NB4 (cell line): ENCODE measurements at places on chromosomes 6 and 20.

DNA sequence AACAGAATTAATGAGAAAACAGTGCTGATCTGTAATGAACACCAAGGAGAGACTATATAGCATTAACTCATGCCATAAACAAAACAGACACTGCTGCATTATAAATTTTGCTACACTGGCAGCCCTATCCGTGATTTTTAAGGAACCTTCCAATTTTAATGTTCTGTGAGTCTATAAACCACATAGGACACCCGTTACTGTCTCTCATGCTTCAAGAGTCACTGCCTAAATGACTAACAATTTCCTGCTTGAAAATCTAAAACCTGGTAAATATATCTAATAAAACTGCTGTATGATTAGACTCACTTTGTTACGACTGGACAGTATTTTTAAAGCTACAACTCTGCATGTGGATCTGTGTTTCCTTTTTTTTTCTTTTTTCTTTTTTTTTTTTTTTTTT is 8.7 kb downstream of the CHD6 start:
- no peak for DNase-seq

DNA sequence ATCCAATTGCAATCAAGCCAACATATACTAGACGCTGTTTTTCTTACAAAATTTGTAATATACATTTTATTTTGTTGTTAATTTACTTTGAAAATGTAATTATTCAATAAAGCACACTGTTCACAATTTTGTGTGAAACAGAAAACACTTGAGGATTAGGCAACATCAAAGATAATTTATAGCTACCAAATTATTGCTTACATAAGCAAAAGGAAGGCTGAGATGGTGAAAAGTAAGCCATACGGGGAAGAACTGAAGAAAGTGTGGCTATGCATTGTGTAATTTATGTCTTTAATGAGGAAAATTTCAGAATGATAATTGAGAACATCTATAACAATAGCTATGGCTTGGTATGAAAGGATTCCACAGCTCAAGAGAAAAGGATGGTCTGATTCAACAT is 192.0 kb downstream of the RNF144B start:
- no peak for DNase-seq

DNA sequence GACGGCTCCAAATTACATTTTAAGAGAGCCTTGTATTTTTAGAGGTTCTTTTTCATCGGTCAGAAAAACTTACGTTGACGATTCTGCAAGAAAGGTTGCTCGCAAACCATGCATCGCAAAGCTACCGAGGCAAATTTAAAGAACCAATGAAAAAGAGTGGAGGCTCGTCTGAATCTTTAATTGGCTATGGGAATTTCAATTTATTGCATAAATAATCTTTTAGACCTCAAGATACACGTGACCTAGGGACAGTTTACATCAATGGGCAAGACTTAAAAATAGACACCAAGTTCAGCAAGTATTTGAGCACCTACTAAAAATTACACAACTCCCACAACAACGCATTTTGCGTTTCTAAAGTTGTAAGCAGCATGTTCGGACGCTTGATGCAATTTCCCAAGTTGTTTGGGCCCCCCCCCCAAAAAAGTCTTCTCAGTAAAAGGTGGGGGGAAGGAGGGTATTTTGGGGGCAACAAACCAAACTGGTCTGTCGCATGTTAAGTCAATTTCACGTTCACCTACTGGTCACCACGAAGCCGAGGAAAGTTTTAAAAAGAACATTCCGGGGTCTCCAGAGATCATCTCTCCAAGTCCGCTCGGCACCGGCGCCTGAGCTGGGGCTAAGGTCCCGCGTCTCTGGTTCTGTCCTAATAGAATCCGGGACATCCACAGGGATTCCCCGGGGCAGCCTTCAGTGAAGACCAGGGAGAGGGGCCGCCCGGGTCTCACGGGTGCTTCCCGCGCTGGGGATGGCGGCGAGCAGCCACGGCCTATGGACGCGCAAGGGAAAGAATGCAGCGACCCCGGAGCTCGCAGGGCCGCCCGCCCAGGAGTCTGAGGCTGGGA is 851 bp downstream of the SNX5 start:
- peak; percentile 69 for DNase-seq

- no peak for DNase-seq
These were observed 139.1 kb downstream of the DLL1 start for GRCh38 chr6:170151804-170152123.

DNA sequence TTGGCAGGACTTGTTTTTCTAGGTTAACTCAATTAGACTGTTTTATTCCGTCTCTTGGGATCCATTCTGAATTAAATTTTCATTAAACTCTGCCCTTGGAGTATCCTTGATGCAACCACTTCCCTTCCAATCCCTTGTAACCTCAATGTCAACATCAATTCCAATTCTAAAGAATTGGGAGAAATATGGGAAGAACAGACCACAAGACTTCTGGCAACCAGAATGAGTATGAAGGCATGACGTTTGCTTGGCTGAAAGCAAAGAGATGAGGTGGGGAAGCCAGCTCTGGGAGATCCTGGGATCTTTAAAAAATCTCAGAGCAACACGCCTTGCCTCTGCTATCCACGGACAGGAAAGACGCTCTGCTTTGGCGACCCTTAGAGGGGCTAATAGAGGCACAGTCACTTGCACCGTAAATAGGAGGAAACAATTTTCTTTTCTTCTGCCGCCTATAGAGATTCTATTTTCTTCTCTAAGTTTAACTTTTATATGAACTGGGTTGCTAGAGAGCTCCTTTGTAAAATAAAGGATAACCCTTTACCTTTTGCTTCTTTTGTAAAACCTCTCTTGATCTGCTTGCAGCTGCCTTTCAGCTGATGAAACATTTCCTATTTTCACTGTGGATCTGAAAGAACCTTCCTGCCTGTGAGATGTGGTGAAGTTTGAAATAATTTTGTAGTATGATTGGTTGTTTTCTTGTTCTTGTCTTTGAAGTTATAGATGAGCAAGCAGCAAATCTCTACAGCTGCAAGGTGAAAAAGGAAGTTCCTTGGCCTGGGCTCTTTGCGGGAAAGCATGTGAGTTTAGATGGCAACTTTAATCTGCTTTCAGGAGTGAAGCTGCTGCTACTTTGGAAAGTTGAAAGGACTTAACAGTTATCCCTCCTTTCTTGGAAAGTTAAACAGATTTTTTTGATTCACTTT is at the start of gene ASIP:
Gene ASIP, plus strand, starts transcription at position 731 of the 923 bp plus-strand sequence. CDS start 18,952 bp downstream, outside the sequence.
- no peak for DNase-seq

DNA sequence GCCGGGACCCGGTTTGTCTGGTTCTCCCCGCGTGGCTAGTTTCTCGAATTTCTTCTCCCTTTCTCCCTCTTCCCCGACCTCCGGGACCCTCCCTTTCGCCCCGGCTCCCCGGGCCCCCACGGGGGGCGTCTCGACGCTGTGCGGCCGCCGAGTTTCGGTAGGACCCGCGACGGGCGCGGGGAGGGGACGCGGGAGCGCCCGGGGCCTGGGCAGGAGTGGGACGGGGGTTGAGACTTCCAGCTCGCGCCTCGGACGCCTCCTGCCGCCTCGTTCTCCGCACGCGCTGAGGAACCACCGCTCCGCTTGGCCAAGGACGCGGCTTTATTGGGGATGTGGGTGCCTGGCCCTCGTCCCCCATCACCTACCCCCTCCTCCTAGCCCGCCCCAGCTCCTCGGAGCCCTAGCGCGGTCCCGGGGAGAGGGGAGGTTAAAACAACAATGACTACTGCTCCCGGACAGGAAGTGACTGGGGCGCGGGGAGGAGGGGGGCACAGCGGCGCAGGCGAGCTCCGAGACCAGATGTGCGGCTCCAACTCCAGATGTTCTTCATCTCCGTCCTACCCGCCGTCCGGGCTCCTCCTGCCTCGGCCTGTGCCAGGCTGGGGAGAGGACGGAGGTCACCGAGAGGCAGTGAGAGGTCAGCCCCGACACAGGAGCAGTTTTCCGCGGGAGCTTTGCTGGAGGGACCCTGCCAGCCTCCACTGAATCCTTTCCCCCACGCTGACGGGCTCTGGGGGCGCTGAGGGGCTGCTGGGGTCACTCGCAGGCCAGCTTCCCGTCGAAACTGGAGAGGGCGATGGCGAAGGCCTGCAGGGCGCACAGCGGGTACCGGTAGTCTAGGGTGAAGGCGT is 917 bp upstream of the TEAD3 start:
- DNase-seq = peak; percentile 91

- no peak for DNase-seq
These were observed 114.1 kb downstream of the SCAF8 start for GRCh38 chr6:154847318-154847717.

- no peak for DNase-seq
These were observed 104.9 kb upstream of the PREP start for GRCh38 chr6:105507811-105508210.

DNA sequence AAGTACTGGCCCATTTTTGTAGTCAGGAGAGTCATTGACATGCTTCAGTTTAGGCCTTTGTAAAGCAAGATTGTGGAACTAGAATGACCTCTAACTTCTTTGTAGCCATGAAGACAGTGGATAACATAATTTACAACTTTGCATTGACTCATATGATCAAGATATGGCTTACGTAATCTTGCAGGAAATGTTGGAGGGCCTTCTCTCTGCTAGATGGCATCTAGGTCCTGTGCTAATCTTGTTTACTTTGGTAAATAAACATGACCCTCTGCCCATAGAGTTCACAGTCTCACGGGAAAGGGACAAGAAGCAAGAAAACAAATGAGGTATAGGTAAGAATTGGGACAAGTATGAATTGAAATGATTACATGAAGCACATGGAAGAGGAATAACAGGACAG is 355.2 kb upstream of the ARID1B start:
- no peak for DNase-seq

DNA sequence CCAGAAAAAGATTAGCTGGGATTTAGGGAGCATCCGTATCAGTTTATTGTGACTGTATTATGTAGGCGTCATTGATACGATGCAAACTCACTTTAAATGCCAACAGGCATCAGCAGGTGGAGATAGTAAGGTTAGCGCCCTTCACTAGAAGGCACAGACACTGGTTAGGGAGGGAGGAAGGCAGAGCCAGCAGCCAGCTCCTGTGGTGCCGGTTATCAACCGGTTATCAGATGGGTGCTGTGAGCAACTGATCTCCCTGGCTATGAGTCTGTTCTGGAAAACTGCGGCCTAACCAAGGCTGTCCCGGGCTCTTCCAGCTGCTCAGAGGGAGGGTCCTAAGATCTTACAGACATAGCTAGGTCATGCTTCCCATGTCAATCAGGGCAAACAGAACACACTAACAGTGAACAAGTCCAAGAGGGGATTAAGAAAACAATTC is 47.5 kb upstream of the CD93 start:
- no peak for DNase-seq

- DNase-seq = no peak
These were observed at the start of gene BTNL2 for GRCh38 chr6:32406857-32407256. TSS of gene BTNL2 (minus strand) at chr6:32407181. CDS start at chr6:32407123, 58 bp downstream.

DNA sequence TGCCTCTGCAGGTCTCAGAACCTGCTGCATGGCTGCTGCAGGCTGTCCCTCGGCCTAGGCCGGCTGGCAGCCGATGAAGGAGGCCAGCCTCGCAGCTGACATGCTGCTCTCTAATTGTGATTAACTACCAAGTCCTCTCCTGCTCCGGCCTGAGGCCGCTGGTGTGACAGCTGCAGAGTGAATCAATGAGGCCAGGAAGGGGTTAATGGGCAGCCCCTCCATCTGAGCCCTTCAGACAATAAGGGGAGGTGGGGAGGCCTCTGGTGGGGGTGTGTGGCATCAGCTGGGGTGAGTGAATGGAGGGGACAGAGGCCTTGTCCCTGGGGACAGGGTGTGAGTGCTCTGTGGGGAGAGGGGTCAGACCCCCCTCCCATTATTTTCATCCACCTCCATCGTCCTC is 34.4 kb downstream of the SLC52A3 start:
- no peak for DNase-seq

DNA sequence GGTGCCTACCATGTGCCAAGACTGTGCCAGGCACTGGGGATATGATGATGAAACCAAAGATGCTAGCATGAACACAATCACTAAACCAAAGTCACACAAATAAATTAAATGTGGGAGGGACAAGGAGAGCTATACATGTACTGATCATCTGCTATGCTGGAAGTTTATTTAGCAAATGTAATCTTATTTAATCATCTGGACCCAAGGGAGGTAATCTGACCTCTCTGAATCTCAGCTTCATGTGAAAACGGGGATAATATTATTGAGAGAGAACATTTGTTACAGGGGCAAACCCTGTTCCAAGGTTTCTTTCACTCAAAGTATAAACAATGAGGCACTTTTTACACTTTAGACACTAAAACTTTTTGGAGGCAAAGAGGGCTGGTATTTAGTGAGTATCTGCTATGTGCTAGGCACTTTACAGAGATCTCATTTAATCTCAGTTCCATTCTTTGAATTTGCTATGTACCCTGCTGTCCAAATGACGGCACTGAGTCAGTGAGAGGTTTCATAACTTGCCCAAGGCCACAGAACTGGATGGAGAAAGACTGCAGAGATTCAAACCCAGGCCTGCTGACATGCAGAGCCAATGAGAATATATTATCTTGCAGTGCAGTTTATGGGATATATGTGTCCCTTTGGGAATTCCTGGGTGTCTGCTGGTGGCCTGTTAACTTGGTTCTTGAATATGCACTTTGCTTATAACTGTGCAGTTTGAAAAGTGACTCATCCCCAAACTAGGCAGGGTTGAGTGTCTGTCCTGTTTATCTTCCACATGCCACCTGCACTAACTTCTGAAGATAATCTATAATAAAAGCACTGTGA is 3.3 kb upstream of the ASXL1 start:
- peak; percentile 52 for DNase-seq

GRCh38 chr6:156782691-156783320 is 5.6 kb downstream of the ARID1B start:
- no peak for DNase-seq

DNA sequence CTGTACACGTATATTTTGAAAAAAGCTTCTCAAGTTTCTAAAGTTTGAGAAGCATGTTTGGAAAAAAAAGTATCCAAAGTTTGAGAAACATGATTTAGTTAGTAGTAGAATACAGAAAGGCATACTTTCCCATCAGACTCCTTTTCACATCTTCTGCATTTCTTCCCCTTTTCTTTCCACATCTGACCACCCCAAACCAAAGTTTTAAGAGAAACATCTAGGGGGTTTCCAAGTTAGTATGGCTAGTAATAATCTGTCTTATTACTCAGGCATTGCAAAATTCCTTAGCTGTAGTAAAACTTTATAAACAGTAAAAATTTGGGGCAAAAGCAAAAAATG is 63.0 kb upstream of the IL20RA start:
- no peak for DNase-seq

GRCh38 chr6:69487688-69488087 is 309.1 kb downstream of the LMBRD1 start:
- DNase-seq = peak; percentile 24

DNA sequence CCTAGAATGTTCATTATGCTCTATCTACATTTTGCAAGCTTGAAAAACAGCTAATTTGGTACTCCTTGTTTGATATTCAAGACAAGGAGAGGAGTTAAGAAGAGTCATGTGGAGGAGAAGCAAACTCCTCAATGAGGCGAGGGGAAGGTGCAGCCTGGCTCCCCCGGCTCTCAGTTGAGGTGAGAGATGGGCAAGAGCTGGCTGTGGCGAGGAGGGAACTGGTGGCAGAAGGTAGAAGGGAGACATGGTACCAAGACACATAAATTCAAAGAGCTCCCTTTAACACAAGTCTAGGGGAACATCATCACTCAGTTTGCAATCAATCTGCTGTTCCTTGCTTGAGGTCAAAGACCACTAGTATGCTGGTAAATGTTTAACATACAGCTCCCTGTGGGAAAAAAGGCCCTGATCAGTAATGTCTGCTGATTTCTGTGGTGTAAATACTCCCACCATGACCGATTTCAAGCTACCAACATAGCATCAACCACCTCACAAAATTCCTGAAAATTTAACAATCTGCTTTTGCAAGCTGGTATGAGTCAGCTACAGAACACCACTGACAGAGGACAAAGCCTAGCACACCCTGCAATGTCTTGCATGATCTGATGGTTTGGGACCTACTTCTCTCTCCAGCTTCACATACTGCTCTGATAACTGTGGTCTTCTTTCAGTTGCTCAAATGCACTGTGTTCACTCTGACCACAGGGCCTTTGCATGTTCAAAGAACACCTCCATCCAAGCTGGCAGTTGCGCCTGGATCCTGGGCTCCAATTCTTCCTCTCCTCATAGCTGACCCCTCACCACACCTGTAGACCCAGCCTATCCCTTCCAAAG is 516.3 kb upstream of the CHD6 start:
- DNase-seq = no peak
